Bone marrow (tissue), 2 donors: ENCODE measurements at places on chromosomes 7 and 10.

GRCh38 chr7:117445206-117445605 is 17.9 kb upstream of the ASZ1 start:
- no peak for DNase-seq

DNA sequence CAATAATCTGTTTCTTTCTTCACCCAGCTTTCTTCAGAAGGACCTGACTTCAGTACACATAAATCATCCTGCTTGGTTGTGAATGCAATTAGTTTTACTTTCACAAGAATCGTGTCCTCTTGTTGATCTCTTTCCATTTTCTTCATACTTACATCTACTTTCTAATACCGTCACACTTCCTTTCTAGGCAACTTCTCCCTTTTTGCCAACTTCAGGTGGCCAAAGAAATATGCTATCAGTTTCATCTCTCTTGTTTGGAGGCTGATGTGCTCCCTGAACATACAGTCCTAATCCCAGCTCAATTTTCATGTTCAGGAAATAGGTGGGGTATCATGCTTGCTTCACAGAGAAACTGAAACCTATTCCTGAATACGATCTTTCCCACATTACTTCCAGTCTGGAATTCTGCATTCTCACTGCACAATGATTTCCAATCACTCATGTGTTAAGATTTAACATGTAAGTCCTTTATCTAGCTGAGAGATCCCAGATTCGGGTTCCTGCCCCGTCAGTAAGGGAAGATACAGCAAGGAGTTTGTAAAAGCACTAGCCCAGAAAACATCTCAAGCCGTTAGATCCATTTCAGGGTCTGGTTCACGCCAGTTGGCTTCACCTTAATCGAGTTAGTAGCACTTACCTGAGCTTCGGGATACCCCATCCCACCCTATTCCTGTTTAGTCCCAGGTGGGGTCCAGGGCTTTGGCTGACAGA is 994 bp downstream of the SLC25A28 start:
- DNase-seq = no peak

DNA sequence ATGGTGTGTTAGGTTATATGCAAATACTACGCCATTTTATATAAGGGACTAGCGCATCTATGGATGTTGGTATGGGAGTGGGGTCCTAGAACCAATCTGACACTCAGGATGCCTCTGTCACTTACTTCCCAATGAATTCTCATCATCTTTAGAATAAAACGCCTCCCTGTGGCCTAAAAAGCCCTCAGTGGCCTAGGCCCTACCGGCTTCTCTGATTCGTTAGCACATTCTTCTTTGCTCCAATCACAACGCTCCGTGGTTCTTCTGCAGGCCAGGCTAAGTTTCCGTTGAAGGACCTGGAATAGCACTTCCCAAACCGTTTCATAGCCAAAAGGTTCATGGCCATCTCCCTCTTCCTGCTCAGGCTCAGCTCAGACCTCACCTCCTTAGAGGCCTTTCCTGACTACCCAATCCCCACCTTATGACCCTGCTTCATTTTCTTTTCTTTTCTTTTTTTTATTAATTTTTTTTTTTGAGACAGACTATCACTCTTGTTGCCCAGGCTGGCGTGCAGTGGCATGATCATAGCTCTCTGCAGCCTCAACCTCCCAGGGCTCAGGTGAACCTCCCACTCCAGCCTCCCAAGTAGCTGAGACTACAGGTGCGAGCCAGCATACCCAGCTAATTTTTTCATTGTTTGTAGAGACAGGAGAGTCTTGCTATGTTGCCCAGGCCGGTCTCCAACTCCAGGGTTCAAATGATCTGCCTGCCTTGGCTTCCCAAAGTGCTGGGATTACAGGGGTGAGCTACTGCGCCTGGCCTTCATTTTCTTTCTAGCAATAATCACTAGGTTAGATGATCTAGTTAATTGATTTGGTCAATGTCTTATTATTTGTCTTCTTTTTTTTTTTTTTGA is 24.5 kb upstream of the YWHAG start:
- DNase-seq = no peak

DNA sequence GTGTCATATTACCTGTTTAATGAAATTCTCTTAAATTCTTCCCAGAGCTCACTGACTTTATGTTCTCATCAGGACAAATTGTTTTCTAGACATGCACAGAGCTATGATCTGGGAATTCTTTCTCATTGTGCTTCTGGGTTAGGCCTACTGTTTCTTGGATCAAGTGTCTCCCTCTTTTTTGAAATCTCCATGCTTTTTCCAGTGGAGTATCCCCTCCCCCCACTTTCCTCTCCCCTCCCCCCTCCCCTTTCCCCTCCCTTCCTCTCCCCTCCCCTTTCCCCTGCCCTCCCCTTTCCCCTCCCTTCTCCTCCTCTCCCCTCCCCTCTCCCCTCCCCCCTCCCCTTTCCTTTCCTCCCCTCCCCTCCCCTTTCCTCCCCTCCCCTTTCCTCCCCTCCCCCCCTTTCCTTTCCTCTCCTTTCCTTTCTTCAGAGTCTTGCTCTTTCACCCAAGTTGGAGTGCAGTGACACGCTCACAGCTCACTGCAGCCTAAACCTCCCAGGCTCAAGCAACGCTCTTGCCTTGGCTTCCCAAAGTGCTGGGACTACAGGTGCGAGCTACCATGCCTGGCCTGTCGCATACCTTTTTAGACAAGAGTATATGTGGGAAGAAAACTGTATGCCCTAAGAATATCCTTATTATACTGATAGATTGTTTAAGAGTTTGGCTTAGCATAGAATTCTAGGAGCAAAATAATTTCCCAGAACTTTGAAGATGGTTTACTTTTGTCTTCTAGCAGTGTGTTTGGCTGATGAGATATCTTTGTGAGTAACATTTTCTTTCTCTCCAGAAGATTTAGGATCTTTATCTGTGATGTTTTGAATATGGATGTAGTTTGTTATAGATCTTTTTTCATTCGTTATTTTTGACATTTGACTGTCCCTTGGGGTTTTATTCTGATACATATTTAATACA is 2.5 kb downstream of the DYNC2I1 start:
- no peak for DNase-seq

DNA sequence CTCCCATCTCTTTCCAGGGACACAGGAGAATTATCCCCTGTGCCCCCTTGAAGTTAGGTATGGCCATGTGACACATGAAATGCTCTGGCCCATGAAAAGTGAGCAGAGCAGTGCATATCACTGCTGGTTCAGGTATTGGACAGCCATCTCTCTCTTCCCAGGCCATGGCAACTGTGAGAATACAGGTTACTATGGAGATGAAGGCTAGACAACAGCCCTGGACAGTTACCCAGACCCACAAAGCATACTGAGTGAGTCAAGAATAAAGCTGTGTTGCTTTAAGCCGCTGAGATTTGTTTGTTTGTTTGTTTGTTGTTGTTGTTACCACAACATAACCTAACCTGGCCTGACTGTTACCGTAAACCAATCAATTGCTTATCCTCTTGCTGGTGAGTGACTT is 722.3 kb downstream of the KCNMA1 start:
- DNase-seq = no peak

DNA sequence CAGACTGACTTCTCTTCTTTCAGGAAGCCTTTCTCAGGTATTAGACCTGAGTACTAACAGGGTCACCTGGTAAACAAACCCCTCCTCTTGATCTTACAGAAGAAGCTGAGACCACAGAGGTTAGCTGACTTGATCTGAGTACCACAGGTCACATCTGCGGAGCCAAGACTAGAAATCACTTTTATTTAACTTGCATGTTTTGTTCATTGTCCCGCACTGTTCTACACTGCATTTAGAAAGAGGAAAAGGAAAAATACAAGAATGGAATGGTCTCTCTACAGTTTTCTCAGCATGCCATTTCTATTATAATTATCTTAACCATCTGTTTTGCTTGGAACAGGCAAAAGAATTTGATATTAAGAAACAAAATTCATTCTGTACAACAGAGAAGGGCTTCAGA is 245.6 kb upstream of the ETV1 start:
- no peak for DNase-seq

GRCh38 chr7:55887821-55888247 is 578 bp downstream of the ZNF713 start:
- DNase-seq = no peak

GRCh38 chr7:127413962-127414361 is 21.5 kb upstream of the ZNF800 start:
- no peak for DNase-seq

GRCh38 chr10:58464956-58465355 is 47.7 kb upstream of the BICC1 start:
- DNase-seq = no peak
